CMK (cell line): ENCODE measurements at places on chromosomes 1 and 21.

DNA sequence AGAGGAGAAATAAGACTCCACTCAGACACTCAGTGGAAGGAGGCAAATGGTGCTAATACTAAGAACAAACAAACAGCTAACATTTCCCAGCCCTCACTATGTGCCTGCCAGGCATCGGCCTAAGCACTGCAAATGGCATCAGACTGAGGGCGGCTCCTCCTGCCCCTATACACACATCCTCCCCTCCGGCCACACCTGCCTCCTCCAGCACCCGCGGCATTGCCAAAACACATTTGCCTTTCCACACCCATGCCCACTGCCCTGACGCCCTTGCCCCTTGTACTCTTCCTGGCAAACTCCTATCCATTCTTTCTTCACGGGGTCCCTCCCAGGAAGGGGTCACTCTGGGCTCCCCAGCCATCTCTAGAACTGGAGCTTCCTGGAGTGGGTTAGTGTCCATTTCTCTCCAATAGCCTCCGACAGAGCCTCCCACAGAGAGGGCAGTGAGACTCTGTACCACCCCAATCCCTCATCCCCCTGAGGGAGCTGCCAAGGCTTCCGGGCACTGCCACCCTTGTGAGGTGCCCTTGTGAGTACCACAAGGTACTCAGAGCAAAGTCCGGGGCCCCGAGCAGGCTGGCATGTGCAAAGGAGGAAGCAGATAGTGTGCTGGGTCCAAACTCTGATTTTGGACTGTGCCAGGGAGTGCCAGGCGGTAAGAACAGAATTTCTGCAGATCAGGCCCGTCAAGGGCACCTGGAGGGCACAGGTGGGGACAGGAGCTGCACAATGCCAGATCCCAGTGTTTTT, 959 bp downstream of the AKR7A3 start:
- no peak for DNase-seq

GRCh38 chr1:33442141-33442540, 11.2 kb upstream of the PHC2 start:
- no peak for DNase-seq

DNA sequence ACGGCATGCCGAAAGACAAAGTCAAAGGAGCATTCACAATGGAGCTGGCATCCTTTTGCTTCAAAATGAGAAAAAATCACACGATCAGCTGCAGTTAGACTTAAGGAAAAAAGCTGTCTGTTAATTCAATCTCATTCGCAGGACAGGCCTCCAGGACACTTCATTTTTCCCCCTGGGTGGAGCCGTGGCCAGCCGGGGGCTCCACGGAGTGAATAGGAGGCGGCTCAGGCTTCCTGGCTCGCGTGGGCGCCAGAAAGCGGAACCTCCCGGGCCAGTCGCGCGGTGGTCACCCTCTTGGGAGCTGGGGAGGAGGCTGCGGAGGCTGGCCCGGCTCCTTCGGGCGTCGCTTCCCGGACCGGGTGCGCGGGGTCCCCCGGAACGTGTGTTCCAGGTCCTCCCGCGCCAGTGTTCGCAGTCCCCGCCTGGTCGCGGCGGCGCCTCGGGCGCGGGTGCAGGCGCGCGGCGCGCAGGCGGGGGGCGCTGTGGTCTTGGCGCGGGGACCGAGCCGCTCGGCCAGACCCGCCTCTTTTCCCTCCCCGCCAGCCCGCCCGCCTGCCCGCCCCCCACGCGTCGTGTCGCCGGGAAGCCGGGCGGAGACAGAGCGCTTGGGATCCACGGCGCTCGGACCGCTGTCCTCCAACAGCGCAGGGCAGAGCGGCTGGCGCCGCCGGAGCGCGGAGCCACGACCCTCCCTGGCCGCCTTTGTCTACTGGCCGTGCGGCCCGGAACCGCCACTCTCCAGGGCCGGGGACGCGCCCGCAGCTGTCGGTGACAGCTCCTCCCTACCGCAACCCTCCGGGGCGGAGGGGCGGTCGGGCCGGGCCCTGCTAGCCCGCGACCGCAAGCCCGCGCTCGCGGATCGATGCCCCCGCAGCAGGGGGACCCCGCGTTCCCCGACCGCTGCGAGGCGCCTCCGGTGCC, at the start of gene RHOU:
RHOU (plus strand) TSS at position 599 of the 921 bp plus-strand sequence; CDS start at position 863, 264 bp downstream.
- DNase-seq, result peak; percentile 26

- no peak for DNase-seq
Measured at GRCh38 chr21:22277341-22277740, 1279.1 kb downstream of the NCAM2 start.

- DNase-seq, result no peak
Measured at GRCh38 chr1:162823771-162824525, 33.4 kb downstream of the HSD17B7 start.

DNA sequence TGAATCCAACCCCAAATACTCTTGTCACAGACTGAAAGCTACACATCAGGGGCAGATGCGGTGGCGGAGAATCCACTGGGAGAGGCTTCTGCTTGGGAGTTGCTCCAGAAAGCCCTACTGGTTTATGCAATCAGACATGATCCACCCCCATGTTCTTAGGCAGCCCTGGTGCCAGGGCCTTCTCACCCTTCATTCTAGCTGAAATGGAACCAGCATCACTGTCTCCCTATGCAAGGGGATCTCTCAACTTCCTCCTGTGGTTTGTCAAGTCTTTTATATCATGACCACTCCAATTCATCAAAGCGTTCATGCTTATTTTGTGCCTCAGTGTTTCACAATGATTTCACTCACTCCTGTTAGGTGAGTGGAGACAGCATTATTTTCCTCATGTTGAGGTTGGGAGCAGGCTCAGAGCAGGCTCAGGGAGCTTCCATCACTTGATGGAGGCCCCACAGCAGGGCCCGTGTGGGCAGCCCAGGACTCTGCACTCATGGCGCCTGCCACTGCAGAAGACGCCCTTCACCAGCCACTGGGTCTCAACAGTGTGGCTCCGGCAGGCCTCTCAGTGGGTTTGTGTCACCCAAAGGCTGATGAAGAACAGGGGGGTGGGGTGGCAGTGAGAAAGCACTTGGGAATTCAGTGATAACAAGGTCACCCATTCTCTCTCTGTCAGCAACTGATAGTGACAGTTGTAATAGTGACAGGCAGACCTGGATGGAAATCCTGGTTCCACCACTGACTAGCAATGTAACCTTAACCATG, 67.1 kb downstream of the CD58 start:
- DNase-seq, result peak; percentile 51

- no peak for DNase-seq
Measured at GRCh38 chr1:207861442-207862177, 49.3 kb downstream of the CD34 start.
